ENCODE measurements at places on chromosomes 13 and 19.

- DNase-seq: no peak
Observed at GRCh38 chr19:48461982-48462655, 6.7 kb downstream of the KCNJ14 start.

- DNase-seq: no peak
Observed at GRCh38 chr19:43465468-43466120, at the start of gene LYPD3. Gene LYPD3 (minus strand): TSS chr19:43465608. CDS start chr19:43465571, 37 bp downstream.

- DNase-seq: no peak
Observed at GRCh38 chr13:71034018-71034417, 833.0 kb downstream of the DACH1 start.

DNA sequence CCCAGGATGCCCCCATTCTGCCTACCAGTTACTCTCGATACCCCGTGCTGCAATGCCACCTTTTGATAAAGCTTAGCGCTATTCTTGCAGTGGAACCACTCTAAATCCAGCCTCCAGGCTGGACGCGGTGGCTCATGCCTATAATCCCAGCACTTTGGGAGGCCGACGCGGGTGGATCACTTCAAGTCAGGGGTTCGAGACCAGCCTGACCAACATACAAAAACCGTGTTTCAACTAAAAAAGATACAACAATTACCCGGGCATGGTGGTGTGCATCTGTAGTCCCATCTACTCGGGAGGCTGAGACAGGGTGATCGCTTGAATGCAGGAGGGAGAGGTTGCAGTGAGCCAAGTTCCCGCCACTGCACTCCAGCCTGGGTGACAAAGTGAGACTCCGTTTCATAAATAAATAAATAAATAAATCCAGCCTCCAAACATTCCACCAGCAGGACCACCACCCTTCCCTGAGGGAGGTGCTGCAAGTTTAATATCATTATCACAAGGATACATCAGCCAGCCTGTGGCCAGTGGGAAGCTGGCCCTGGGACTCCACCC, 27.7 kb downstream of the CYP2B6 start:
- DNase-seq: no peak

- DNase-seq: no peak
Observed at GRCh38 chr19:41871573-41872383, 5.3 kb upstream of the CD79A start.

- peak; percentile 94 for DNase-seq
Observed at GRCh38 chr19:55062735-55063491, at the start of gene RDH13. Gene RDH13 (minus strand): TSS chr19:55063148. CDS start chr19:55063032, 116 bp downstream.

DNA sequence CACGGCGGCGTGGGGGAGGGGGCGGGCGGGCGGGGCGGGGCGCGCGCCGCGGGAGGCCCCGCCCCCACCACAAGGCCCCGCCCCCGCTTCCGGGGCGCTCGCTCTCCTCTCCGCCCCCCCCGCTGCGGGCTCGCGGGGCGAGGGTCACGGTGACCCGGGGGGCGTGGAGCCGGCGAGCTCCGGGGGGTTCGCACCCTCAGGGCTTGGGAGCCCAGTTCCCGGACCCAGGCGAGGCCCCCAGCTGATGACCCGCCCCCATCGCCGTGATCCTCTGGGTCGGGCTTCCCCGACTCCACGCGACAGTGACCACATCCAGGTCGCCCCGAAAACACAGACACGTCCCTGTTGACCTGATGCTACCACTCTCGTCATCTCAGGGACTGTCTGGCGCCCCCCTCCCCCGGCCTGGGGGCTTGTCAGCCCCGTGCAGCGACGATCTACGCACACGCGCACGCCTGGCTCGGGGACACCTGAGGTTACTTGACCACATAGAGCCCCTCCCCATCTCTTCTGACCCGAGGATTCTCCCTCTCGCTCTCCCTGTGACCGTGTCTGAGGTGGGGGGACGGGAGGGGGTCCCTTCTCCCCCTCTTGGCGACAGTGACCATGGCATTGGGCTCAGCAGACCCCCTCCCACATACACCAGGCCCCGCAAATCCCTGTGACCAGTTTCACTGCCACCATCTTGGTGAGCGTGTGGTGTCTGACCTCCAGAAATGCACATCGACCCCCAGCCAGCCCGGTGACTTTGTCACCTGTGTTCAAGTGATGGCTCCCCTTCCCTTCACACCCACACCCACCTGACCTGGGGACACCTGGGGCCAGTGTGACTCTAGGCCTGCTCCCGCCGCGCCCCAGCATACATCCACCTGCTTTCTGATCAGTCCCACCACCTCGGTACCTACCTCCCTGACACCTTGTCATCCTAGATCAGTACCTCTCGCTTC, 670 bp downstream of the MAP2K7 start:
- DNase-seq: no peak

DNA sequence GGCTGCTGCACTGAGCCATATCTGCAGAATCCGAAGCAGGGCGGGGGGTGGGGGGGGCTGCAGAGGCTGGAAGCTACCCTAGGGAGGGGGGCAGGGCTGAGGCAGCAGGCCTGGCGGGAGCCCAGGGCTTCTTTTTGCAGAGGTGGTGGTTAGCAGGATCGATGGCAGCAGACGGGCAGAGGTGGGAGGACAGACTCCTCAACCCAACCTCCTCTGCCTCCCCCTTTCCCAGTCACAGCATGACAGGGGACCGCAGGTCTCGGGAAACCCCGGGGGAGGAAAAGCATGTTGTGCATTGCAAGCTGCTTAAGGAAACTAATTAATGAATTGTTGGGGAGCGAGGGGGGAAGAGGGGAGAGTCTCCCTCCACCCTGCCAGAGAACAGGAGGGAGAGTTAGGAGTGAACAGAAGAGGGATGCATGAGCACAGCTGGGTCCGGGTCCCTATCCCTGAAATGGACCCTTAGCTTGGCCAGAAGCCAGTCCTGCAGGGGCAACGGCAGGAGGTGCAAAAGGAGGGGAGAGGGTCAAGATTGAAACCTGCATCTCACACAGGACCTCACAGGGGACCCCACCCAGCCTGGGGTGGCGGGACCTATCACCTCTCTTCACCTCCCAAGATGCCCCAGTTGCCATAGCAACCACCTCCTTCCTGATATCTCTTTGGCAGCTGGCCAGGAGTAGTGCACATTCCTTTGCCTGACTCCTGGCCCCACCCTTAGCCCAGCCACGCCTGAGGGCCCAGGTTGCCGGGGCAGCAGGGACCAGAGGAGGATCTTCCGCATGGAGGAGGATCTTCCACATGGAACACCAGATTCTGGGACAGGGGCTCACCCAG, 1.8 kb downstream of the FXYD7 start:
- no peak for DNase-seq

- DNase-seq: peak; percentile 54
Observed at GRCh38 chr19:46639358-46640182, 3.6 kb upstream of the GNG8 start.

DNA sequence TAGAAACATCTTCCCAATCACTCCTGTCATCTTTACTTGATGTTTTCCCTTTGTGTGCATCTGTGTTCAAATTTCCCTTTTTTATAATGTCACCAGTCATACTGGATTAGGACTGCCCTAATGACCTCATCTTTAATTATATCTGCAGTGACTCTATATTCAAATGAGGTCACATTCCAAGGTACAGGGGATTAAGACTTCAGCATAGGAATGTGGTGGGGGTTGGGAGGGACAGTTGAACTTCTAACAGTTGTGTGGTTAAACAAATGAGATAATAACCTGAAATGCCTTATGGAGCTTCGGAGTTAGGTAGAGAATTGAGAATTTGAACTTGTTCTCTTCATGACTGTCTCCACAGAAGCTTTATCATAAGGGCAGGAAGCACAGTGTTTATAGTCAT, 23.0 kb downstream of the PAN3 start:
- DNase-seq: peak; percentile 59

GRCh38 chr19:52660981-52661380, 22.8 kb upstream of the ZNF83 start:
- peak; percentile 56 for DNase-seq

DNA sequence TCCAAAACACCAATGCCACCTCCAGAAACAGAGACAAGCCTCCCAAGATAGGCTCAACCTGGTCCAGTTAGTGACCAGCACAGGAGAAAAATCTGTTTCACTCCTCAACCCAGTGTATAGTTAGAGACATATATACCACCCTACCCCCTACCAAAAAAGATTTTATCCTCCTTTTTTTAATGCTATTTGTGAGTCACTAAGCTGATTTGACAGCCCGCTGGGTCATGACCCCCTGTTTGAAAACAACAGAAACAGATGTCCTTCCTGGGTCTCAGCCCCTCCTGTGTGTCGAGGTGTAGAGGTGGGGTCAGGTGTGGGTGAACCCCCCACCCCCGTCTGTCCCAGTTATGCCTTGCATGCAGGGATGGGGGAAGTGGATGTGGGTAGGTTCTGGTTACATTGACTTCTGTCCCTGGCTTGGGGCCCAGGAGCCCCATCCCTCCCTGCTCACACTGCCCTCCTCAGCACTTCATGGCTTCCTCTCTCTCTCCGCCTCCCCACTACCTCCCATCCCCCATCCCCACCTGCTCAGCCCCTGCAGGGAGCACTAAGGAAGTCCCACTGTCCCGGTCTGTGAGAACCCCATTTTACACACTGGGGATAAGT, 14.0 kb upstream of the TOMM40 start:
- DNase-seq: peak; percentile 32

DNA sequence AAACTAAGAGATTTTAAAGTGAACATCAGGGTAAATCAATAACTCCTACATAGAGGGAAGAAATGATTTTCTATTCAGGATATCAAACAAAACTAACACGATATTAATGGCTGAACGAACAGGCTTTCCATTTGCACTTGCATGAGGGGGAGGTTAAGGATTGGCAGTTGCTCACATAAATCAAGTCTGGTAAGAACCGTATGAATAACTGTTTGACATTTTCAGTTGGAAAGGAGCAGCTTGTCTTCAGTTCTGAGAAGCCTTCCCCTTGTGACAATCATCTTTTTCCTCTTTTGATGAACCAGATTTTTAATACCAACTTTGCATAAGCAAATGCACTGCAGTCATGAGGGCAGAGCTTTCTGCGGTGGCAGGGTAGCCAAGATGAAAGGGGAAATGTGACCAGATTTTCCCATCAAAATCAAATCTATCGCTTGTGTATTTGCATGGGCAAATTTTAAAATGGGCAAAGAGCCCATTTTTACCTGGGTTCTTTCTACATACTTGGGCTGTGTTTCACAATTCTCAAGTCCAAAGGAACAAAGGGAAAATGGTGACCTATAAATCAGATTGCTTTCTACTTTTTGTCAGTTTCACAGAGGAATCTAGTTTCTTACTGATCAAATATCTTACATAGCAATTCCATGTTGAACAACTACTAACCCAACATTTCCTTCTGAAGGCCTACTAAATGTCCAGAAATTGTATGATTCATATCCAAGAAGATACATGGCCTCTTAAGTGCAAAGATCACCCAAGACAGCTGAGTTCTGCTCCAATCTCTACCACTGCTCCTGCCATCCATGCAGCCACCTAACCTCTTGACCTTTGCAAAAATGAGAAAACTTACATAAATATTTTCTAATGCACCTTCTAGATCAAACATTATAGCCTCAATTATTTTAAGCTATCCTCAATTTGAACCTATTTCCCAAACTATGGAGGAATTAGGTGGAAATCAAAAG, 249.6 kb downstream of the OXGR1 start:
- no peak for DNase-seq

DNA sequence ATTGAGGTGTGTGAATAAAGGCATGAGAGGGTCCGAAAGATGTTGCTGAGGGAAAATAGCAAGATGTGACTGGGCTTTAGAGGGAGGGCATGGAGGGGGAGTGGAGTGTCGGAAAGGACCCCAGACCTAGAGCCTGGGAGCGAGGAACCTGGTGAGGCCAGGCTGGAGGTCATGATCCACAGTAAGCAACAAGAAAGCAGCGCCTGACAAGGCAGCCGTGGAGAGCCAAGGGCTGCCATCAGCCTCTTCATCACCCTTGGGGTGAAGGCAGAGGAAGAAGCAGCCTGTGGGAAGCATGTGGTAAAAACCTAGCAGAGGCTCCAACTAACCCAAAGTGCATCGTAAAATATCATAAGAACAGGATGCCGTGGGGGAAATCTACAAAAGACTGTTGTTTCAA, 162.8 kb upstream of the SOX1 start:
- no peak for DNase-seq

GRCh38 chr19:52336117-52336790, at the start of gene ZNF610:
Gene ZNF610 (plus strand): TSS chr19:52336243. CDS start chr19:52349173, 12,930 bp downstream.
- DNase-seq: peak; percentile 88

- peak; percentile 78 for DNase-seq
Observed at GRCh38 chr13:107365466-107366215, 797.7 kb upstream of the ARGLU1 start.

DNA sequence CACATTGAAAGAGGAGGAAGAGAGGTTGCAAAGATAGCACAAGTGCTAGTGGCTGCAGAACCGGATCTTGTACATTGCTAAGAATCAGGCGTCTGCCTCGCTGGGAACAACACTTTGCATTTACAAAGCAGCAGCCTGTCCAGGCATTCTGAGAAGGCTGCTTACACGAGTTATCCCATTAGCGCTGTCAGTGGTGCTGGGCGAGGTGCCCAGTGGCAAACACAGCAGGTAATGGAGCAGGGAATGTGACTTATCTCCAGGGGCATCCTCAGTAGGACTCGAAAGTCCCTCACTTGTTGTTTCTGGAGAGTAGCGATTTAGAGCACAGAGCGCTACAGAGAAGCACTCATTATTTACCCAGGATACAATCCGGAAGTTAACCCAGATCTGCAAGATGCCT, 209.6 kb downstream of the OLFM4 start:
- no peak for DNase-seq

DNA sequence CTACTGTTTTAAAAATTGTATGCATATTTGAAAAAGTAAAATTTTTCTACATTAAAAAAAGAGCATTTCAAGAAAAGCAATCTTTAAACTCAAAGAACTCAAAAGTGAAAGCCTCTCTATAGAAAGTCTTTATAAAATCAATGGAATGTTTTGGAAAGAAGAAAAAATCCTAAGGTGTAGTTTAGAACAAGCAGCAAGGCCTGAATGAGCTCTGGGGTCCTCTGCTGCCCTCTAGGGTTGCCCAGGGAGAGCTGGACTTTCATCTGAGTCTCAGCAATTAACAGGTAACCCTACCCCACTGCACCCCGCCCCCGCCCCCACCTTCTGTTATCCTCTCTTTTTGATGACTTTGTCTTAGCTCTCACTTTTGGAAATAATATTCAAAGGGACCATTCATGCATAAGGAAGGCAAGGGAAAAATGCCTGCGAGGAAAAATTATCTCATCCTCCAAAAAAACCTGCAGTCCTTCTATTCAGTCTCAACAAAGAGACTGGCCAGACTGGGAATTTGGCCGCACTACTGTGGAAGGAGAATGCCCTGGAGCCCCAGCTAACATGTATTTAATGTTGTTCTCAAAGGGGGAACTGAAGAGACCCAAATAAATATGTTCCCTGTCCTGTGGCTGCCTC, 24.1 kb downstream of the SLC25A30 start:
- peak; percentile 58 for DNase-seq

- DNase-seq: no peak
Observed at GRCh38 chr19:56174550-56174949, 1.3 kb upstream of the GALP start.

GRCh38 chr13:33087790-33088189, 71.6 kb downstream of the KL start:
- DNase-seq: peak; percentile 29
